ENCODE measurements at places on chromosomes 5 and 9. TPM values are rescaled to one million over a fixed set of nuclear protein-coding genes. Genes with fewer than 3 reads are reported as not detected.

- H3K4me1 ChIP-seq = peaks cover 3% of the 10 kb centered on the region
- no peak overlapping the region for H3K27ac ChIP-seq
- no peaks in the 10 kb centered on the region for H3K27me3 ChIP-seq
- H3K36me3 ChIP-seq = peaks cover 11% of the 10 kb centered on the region
- DNase-seq = no peak
- H3K4me3 ChIP-seq = no peak overlapping the region
Measured at GRCh38 chr9:90904706-90905478, 103.3 kb downstream of the SYK start.

- H3K4me3 ChIP-seq = no peak overlapping the region
- H3K27me3 ChIP-seq = peaks cover 8% of the 10 kb centered on the region
- no peak overlapping the region for H3K27ac ChIP-seq
- DNase-seq = no peak
Measured at GRCh38 chr9:18684593-18685317, 210.8 kb downstream of the ADAMTSL1 start.

DNA sequence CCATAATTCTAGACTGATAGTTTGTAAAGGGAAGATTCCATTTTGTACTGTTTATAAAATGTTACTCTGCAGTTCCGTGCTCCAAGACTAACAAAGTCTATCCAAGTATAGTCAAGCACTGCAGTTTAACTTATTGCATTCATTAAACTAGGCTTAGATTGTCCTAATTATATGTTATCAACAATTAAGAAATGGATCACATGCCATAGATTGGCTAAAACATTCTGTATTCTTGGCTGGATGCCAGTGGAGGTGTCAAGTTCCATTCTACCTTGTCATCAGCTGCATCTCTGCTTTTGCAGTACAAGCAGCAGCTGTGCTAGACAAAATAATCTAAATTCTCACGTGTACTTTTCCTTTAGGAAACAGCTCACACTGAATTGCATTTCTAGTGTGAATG, 69.4 kb upstream of the MEF2C start:
- H3K4me1 ChIP-seq = no peaks in the 10 kb centered on the region
- no peak overlapping the region for H3K4me3 ChIP-seq
- no peaks in the 10 kb centered on the region for H3K36me3 ChIP-seq
- no peak overlapping the region for H3K27ac ChIP-seq
- H3K27me3 ChIP-seq = peaks cover 7% of the 10 kb centered on the region

GRCh38 chr9:9996259-9996658, 616.5 kb downstream of the PTPRD start:
- no peaks in the 10 kb centered on the region for H3K27me3 ChIP-seq
- DNase-seq = no peak
- no peak overlapping the region for H3K27ac ChIP-seq
- H3K4me3 ChIP-seq = no peak overlapping the region
- peaks cover 4% of the 10 kb centered on the region for H3K36me3 ChIP-seq
- no peaks in the 10 kb centered on the region for H3K4me1 ChIP-seq

DNA sequence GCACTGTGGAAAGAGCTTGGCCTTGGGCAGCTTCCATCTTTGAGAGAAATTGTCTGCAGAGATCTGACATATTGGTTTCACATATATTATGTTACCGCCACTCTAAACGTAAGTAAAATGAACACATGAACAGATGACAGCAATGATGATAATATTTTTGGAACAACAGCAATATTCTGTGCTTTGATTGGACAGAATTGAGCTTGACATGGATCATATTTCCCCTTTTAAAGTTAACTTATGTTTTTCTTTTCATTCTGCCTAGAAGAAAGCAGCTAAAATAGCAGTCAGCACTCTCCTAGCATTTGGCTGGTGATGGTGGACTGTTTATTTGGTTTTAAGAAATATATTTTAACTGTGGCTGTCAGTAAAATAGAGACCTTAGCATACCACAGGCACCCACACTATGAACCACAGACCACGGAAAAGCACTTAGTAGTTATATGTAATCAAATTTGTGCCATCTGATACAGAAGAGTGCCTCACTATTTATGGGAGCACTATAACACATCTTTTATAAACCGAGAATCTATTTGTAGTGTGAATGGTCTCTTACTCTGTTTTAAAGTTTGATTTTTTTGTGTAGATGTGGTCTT, 1.8 kb upstream of the CFAP95 start:
- H3K4me1 ChIP-seq = no peaks in the 10 kb centered on the region
- no peak overlapping the region for H3K27ac ChIP-seq
- no peaks in the 10 kb centered on the region for H3K36me3 ChIP-seq

DNA sequence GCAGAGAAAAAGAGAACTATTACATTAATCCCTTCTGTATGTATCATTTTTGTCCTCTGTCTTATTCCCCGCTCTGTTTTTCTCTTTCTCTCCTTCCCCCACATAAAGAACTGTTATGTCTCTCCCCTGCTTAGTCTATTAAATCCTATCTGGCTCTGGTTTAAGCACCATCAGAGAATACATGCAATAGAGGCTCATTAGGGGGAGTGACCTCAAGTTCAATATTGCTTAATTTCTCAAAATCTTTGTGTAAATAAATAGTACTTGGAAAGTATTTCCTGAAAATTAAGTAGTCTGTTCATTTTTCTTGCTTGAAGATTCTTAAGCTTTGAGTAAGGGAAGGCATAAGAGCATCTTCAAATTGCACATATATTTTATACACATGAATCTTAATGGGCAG, 41.2 kb upstream of the FAM174A start:
- no peak overlapping the region for H3K27ac ChIP-seq
- no peak overlapping the region for H3K4me3 ChIP-seq
- no peak for DNase-seq

Gene PCDH12
- 1.3 TPM for total RNA-seq

Gene C5orf58
- not detected for total RNA-seq
